Activated T-cell treated with anti-CD3 and anti-CD28 coated beads, Interleukin-2, amount 50 U/mL, for 4 hours (primary cell): ENCODE measurements at places on chromosomes 3 and 15.
A peak's percentile ranks its signal among the peaks of the same experiment; 100 is the strongest.

DNA sequence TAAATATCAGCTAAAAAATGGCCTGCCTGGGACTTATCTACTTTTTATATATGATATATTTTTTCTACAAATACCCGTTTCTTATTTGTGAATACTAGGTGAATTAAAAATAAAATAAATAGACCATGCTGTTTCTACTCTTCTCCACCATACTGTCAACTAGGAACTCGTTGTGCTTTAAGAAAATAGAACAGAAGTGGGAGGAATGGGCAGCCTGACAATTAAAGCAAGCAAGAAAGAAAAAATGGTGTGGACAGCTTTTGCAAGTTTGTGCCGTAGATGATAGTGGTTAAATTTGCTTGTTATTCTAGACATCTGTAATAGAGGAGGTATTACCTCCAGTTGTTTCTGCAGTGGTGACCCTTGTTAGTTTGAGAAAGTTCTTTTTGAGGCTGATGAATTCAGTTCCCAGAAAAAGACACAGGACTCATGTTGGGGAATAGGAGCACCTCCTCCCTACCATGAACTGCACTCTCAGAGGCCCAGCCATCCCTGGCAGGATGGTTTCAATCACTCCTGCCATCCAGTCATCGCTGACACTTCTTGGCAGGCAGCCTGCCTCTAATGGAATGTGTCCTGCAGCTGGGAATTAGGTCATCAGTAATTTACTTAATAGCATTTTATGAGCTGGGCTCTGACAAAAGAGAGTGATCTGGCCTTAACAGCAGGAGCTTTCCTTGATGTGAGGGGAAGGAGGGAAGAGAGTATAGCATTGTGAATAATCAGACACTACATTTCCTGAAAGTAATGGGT lies 105.0 kb upstream of the GAP43 start:
- no peak for DNase-seq

DNA sequence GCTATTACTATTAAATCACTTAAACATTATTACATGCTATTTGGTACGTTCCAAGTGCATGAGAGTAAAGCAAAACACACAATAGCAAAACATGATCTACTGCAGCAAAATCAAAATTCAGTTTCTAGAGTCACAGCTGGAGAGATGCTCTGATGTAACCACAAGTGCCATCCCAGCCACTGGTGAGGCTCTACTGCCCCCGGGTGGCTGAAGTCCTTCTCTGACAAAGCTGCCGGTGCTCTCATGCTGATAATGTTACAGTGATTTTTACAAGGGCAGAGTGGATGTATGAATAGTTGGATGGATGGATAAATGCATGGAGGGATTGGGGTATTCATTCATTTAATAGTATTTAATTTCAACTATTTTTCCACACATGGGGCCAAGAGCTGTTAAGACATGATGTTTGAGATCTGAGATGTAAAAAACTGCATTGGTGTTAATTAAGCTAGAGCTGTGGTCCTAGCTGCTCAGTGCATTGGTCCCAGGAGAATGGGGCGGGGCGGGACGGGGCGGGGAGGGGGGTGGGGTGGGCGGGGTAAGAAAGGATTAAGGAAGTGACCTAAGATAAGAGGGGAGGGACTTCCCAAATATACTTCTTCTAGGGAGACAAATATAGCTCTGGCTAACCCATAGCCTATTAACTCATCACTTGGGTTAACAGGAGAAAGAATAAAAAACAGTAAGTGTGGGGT lies 5.3 kb upstream of the SPESP1 start:
- peak; percentile 46 for DNase-seq

DNA sequence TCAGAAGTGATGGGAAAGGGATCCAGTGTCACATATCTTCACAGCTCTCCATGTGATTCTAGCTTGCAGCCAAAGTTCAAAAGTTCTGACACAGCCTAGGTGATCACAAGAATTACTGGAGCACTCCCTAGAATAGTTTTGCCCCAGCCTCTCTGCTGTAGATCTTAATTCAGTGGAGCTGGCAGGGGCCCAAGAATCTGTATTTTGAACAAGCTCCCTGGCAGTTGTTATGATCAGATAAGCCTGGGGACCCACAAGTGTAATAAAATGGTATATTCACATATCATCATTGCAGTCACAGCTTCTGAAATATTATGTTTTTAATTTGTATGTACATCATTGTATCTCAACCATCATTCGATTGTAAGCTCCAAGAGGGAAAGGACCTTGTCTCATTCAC lies 62.3 kb downstream of the NOX5 start:
- DNase-seq = no peak

- DNase-seq = no peak
Observed at GRCh38 chr15:58407778-58408177, 24.0 kb upstream of the LIPC start.

DNA sequence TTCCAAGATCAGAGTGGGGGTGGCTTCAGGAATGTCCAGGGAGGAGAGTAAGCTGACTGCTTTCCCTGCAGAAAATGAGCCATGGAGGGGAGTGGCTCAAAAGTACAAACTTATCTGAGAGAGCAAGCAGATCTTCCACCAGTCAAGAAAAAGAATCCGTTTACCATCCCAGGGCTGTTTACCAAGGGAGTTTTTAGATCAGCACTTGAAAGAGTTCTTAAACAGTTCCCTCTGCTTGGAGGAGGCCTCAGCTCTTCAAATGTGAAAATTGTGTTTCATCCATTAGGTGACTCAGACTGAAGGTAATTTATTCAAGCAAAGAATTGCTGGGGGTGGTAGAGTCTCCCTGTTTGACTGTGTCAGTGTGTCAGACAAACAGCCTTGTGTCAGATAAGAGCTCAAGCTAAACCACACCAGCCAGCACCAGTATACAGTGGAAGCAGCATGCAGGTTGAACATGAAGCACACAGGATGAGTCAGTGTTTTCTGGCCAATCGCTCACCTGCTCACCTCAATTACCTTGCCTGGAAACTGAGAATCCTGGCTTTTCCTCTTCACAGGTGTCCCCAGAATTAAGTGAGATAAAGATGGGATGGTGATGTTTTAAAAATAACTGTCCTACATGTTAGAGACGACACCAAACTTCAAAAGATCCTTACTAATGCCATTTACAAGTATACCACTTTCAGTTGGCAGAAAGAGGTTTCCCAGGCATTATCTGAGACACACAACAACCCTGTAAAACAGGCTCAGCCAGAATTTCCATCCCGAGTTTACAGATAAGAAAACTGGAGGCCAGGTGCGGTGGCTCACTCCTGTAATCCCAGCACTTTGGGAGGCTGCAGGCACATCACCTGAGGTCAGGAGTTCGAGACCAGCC lies 21.7 kb downstream of the SH3BP5 start:
- peak; percentile 27 for DNase-seq

- DNase-seq = no peak
Observed at GRCh38 chr3:168443965-168444364, 348.2 kb upstream of the GOLIM4 start.

DNA sequence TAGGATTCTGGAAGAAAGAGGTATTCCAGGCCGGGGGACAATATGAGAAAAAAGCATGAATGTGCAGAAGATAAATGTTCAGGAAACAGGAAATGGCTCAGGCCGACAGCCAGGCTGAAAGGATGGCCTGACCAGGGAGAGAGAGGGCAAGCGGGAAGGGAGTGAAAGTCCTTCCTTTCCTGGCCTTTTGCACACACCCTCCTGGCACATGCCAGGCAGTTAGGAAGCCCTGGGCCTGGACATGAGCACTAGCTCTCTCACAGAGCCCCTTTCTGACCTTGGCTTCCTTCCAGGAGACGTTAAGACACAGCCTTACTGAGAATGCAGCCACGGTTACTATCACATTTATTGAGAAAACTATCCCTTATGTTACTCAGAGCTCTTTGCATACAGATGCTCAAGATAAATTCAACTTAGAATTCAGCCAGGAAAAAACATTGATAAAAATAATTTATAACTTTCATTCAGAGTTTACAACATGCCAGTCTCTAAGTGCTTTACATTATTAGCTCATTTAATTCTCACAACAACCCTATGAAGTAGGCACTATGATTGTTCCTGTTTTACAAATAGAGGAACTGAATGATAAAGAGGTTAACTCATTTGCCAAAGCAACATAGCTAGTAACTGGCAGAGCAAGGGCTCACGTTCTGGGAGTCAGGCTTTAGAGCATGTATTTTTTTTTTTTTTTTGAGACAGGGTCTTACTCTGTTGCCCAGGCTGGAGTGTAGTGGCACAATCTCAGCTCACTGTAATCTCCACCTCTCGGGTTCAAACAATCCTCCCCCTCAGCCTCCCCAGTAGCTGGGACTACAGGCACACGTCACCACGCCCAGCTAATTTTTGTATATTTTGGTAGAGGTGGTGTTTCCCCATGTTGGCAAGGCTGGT lies 39.4 kb upstream of the SMAD3 start:
- DNase-seq = no peak

DNA sequence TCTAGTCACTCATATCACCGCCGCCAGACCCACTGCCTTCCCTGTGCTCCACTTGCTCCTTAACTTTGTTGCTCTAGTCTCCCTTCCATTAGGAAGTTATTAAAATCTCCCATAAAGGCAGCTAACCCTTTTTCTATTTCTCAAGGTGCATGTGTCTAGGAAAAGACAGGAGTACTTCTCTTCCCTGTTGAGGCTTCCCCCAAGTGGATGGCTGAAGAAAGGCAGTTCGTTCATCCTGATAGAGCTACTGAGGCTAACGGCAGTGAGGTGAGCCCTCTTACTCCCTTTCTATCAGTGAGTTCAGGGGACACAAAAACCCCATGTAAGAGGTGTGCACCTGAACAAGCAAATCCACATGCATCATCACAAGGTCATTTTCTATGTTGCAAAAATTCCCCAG lies 397.8 kb downstream of the IGSF11 start:
- DNase-seq = no peak
